Stimulated activated CD8-positive, alpha-beta memory T cell treated with anti-CD3 and anti-CD28 coated beads, Interleukin-4, amount 100 ng/mL, for 1 hour (primary cell): ENCODE measurements at places on chromosomes 12 and 14.

GRCh38 chr12:120412421-120412820 lies 25.5 kb upstream of the COX6A1 start:
- DNase-seq, result no peak

- DNase-seq, result no peak
Observed at GRCh38 chr12:84661786-84662185, 250.8 kb downstream of the SLC6A15 start.

- DNase-seq, result no peak
Observed at GRCh38 chr12:25829192-25829591, 129.3 kb upstream of the RASSF8 start.

- no peak for DNase-seq
Observed at GRCh38 chr12:63805704-63806672, 26.3 kb downstream of the RXYLT1 start.

GRCh38 chr14:75334549-75335051 lies 56.0 kb downstream of the FOS start:
- no peak for DNase-seq

DNA sequence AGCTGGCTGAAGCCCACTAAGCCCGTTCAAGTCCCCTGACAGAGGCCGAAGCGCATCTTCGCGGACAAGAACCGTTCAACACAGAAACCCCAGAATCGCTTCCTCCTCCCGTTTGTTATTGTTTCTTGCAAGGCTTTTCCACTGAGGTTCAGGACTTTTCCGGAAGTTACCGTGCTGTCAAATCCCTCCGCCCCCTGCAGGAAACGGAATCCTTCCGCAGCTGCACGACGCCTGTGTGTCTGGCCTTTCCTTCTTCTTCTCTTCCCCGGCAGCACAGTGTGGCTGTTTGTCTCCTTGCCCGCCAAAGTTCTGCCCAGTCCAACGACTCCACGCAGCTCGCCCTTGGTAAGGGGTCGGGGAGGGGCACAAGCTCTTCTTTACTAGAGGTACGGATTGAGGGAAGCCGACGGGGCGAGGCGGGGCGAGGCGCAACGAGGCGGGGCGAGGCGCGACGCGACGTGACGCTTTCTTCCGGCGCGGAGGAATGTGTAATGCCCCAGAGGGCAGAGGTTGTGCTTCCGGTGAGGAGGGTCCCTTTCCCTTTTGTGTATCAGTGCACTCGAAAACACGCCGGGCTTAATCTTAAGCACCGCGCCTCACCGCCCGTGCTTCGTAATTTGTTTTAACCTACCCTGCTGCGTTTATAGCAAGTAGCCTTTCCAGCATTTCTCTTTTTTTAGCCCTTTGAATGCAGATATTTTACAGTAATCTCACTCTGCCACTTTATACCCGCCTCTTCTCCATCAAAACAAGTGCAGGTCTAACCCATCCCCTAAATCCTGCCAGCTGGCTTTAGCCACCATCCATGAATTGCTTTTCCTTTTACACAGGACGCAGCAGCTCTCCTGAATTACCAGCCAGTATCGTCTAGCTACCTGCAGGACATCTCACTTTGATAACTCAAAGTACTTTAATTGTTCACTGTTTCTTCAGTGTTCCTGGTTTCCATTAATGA lies at the start of gene KDM5A:
Gene KDM5A (minus strand): TSS at position 179 of the 955 bp plus-strand sequence. CDS start 229 bp downstream, outside the sequence.
- DNase-seq, result peak; percentile 60

- DNase-seq, result no peak
Observed at GRCh38 chr14:100823413-100824080, 2.4 kb upstream of the MEG3 start.

GRCh38 chr14:93299416-93299815 lies 33.4 kb downstream of the BTBD7 start:
- no peak for DNase-seq

DNA sequence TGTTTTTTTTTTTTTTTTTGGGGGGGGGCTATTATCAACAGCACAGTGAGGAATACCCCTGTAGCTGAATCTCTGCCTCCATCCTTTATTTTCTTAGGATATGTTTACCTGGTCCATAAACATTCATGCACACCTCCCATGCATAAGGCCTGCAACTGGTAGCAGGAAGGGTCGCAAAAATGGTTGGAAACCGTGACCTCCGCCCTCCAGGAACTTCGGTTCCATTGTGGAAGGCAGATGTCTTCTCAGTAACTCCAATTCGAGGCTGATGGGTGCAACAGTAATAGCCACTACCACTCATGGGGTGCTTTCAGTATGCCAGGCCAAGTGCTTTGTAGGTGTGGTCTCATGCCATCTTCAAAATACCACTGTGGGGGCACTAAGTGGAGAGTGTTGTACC lies 40.2 kb downstream of the ACACB start:
- no peak for DNase-seq

GRCh38 chr12:20409607-20410377 lies 41.5 kb downstream of the PDE3A start:
- DNase-seq, result no peak

- DNase-seq, result no peak
Observed at GRCh38 chr12:122137681-122138080, 36.3 kb downstream of the IL31 start.

GRCh38 chr12:88960213-88960878 lies 380.1 kb upstream of the KITLG start:
- no peak for DNase-seq

DNA sequence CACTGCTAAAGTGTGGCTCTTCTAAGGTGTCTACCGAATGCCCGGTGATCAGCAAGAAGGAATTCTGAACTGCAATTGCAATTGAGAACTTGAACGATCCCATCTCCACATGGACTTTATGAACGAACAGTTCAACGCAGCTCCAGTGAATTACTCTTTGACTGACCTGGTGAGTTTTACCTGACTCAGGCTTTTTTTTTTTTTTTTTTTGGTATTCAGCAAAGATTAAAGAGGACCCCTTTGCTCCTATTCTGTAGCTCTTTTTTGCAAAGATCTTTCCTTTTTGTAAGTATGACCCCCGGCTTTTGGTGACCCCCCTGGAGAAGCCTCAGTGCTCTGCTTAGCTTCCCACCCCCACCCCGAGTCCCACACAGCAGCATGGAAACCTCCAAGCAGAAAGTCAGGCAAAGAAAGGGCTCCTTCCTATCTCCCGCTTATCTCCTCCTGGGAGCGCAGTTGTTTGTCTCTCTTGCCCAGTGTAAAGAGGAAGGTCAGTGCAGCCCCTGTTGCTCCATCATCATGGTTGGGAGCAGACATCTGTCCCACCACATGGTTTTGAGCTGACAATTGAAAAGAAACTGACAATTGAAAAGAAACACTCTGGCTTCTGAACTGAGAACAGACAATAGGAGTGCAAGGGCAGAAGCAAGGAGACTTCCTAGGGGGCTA lies 72.1 kb upstream of the DIO3 start:
- DNase-seq, result no peak

GRCh38 chr14:78123650-78124253 lies 46.4 kb upstream of the NRXN3 start:
- DNase-seq, result no peak
